ENCODE measurements at places on chromosomes 1 and 21. TPM values are rescaled to one million over a fixed set of nuclear protein-coding genes. Genes with fewer than 3 reads are reported as not detected.

OR2T5 gene
- not detected for total RNA-seq

ITLN1 gene
- total RNA-seq, result not detected

HPDL gene
- total RNA-seq, result not detected

UTS2 gene
- total RNA-seq, result not detected

PODN gene
- 15.2 TPM for total RNA-seq
